ENCODE measurements at places on chromosomes 6 and 20.
A peak's percentile ranks its signal among the peaks of the same experiment; 100 is the strongest.

DNA sequence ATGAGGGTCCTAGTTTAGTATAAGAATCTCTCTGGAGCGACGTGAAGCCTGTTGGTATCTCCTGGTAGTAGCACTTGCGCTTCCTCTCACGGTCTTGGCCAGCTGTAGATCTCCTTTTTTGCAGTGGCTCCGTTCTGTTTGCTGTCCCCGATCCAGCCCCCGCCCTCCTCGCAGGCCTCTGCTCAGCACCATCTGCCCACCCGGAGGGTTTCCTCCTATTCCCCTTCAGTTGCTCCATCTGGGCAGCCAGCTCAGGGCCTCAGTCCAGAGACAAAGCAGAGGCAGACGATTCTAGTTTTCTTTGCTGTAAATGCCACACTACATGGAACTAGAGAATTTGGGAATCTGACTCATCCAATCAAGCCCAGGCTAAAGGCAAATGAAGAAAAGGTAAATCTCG lies 126.6 kb downstream of the TIAM2 start:
- peak; percentile 59 for DNase-seq

- DNase-seq: peak; percentile 90
Measured at GRCh38 chr6:150891888-150892485, 26.5 kb downstream of the MTHFD1L start.

- no peak for DNase-seq
Measured at GRCh38 chr6:30819297-30819917, 64.9 kb upstream of the DDR1 start.

DNA sequence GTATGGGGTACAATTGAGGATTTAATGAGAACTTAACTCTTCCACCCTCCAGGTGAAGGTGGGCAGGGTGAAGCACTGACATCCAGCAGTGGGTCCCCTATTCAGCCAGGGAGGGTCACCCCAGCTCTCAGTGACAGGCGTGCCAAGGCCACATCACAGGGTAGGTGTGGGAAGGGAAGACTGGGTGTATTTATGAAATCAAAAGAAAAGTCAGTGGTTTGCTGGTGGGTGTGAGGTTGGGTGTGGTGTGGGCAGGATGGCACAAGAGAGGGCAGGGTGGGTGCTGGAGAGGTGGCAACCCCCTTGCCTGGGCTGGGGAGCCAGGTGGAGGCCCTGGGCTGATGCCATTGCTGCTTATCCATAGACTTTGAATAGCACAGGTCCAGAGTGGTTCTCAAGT lies 16.6 kb downstream of the SYNDIG1 start:
- no peak for DNase-seq

DNA sequence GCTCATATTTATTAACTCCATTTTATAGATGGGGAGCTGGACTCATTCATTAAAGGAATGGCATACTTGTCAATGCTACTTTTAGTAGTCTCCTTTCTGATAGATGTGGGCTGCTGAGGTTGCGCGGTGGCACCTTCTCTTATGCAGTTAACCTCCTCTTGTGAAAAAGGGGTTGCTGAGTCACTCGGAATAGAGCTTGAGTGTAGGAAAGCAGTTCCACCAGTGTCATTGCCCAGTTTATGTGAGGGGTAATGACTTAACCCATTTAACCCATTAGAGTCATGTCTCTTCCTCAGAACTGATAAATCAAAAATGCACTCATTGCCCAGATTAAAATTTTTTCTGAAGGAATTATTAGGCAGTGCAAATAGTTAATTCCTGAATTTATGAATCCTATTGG lies 6.3 kb downstream of the MAPK14 start:
- no peak for DNase-seq

- DNase-seq: no peak
Measured at GRCh38 chr20:39699166-39699725, 737.1 kb downstream of the DHX35 start.

- DNase-seq: no peak
Measured at GRCh38 chr6:137777687-137778075, 89.4 kb upstream of the TNFAIP3 start.

DNA sequence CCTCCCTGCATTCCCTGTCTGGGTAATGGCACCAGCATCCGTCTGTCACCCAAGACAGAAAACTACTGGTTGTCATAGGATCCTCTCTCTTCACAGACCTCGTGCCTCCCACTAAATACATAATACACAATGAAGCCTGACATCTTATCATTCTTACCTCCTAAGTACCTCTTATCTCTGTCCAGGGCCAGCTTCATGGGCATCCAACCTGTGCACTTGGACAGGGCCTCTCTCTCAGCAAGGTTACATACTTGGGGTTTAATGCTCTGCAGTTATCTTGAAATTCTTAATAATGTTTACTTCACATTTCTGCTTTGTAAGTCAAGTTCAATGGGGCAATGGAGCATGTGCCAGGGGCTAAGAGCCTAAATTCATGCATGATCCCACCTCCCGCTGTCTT lies 30.8 kb upstream of the KLHL31 start:
- no peak for DNase-seq

- no peak for DNase-seq
Measured at GRCh38 chr6:140403020-140403419, 1028.6 kb upstream of the CITED2 start.

- DNase-seq: peak; percentile 53
Measured at GRCh38 chr20:63572788-63573646, 1.0 kb downstream of the HELZ2 start.

DNA sequence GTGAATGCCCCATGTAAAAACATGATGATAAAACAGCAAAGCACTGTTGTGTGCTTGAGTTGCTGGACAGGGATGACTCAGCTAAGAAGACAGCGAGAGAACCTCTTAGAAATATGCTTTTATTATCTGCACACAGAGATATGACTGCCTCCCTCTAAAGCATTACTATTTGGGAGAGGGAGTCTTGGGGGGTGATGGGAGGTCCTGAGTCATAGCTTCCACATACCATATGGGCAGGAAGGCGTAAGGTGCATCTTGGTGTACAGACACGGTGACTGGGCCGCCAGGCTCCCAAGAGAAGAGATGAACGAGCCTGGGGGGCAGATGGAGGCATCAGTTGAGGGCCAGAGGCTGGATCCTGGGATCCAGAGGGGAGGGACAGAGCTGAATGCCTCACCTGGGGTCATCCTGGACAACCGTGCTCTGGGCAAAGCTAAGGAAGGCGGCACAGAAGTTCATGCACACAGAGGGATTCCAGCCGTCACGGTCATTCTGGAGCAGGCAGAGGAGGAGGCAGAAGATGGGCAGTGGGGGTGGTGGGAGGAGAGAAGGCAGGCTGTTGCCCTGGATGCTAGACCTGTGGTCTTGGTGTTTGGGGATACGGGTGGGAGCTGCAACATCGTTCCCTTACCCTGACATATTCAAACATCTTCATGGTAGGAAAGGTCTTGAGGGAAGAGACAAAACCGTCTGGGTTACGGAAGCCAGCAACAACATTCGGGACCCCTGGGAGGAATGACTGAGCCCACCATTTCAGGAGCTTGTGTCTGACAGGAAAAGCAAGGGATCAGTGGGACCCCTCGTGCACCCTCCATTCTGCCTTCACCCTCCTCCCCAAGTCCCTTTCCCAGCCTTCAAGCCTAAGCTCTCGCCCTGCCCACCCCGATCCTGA lies 2.0 kb downstream of the DXO start:
- DNase-seq: no peak
